ENCODE measurements at places on chromosomes 1 and 21.

DNA sequence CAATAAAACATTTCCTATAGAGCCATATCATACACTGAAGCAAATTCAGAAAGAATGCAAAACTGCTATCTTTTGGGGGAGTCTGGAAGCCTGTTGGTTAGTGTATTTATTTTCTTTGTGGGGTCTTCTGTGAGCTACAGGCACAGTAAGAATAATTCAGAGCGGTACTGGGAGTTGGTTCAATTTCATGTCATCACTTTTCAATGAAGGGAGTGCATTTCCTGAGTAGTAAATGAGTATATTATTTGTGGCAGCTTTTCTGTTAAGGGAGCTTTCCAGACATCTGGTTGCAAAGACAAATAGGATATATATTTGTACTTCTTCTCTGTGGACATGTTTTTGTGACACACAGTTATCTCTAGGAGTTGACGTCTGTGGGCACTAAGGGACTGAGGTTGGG is 130.6 kb downstream of the HUNK start:
- no peak overlapping the region for H3K27ac ChIP-seq
- DNase-seq = no peak
- no peaks in the 10 kb centered on the region for H3K36me3 ChIP-seq

DNA sequence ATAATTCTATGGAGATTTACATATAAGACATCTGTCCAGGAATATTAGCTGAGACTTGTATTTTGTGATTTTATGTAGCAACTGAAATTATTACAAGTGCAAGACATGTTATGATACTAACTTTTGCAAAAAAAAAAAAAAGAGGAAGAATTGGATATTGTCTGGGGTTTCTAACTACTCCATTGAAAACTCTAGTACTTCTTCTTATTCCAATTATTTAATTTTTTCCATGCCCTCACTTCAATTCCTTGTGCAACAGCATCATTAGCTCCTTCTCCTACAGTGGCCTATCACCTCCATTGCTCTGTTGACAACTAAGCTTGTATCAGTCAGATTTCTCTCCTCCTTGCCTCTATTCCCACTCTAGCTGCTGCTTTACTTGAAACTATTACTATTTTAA is 126.6 kb downstream of the PTPRC start:
- peak overlapping the region; percentile 9 for H3K27ac ChIP-seq
- H3K27me3 ChIP-seq = no peaks in the 10 kb centered on the region
- no peaks in the 10 kb centered on the region for H3K36me3 ChIP-seq
- no peak for DNase-seq

DNA sequence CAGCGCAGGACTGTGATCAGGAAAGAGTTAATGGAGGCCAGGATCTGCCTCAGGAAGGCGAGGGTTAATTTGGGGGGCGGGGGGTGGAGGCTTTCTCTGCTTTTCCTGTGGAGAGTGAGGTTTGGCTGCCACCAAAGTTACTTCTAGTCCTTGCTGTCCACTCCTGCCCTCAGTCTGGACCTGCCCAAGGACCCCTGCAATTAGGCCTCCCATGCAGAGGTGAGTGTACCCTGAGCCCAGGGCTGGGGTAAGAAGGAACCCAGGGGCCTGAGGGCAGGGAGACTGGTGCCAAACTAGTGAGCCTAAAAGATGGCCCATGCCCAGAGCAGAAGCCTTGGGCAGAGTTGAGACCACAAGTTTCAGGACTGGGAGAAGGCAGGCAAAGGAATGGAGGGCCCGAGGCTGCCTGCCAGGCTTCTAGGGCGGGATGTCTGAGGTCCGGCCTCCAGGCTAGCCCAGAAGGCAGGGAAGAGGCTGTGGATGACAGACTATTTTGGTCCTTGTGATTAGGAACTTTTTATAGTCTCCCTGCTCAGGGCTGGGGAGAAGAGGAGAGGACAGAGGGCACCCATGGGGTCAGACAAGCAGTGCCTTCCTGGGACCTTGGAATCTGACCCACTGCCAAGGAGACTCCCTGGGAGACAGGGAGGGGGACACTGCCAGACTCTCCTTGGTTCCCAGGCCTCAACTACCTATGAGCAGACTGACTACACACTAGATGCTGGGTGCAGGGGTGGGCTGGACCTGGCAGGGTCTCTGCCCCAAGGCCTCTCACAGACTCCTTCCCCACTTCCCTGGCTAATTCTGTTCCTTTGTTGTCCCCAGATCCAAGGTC is at the start of gene FAM110D:
Gene FAM110D, plus strand, starts transcription at position 172 of the 835 bp plus-strand sequence. CDS start 2,213 bp downstream, outside the sequence.
- H3K36me3 ChIP-seq = no peaks in the 10 kb centered on the region
- no peak within 1 kb of the TSS for H3K4me3 ChIP-seq
- H3K4me1 ChIP-seq = peaks cover 9% of the 10 kb centered on the region
- no peak within 1 kb of the TSS for H3K27ac ChIP-seq

DNA sequence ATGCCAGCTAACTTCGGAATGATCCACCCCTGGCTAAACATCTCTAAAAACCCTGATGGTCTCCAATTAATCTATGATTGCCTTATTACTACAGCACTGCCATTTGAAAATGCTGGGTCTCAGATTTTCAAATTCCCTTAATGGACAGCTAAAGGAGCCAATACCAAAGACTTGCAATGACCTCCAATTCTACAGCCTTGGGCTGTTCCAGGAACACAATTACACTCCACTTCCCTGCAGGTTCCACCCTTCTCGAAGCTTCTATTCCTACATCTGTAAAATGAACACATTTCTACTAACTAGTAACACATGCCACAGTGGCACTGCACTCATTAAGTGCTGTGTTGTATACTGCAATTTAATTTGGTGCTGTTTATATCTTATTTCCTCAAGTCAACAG is 85.7 kb upstream of the AK4 start:
- no peak for DNase-seq
- H3K4me3 ChIP-seq = no peak overlapping the region
- peaks cover 46% of the 10 kb centered on the region for H3K4me1 ChIP-seq
- peaks cover 2% of the 10 kb centered on the region for H3K36me3 ChIP-seq
- H3K27ac ChIP-seq = peak overlapping the region; percentile 77
- no peaks in the 10 kb centered on the region for H3K27me3 ChIP-seq

- H3K27me3 ChIP-seq = peaks cover 17% of the 10 kb centered on the region
- H3K4me1 ChIP-seq = no peaks in the 10 kb centered on the region
- H3K27ac ChIP-seq = no peak overlapping the region
- H3K36me3 ChIP-seq = peaks cover 2% of the 10 kb centered on the region
- DNase-seq = no peak
Measured at GRCh38 chr1:19941206-19941568, 17.8 kb upstream of the PLA2G2E start.

DNA sequence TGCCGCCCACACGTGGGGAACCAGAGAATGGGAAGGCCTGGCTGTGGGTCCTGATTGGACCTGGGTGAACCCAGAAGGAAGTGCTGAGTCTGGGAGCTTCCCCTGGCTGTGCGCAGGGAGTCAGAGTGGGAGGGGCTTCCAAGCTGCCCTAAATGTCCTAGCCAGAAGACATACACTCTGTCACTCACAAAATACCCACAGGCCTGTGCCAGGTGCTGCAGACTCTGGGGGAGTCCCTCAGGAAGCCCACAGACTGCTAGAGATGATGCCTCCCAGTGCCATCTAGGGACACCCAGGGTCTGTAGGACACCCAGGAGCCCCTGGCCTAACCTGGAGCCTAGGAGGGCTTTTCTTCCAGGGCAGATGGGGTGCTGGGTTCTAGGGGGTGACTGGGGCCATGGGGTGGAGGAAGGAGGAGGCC is 33.7 kb upstream of the LRP8 start:
- no peaks in the 10 kb centered on the region for H3K27me3 ChIP-seq
- no peak overlapping the region for H3K27ac ChIP-seq
- no peak overlapping the region for H3K4me3 ChIP-seq
- DNase-seq = no peak
